Activated T-helper 2 cell treated with anti-CD3 and anti-CD28 coated beads, Interferon-gamma antibody, Interleukin-2, Interleukin-4, amounts not matched to agents 10 μg/mL and 5 μg/mL and 100 μg/mL, durations not matched to agents 14 hours and 24 hours and 36 hours (primary cell): ENCODE measurements at places on chromosomes 2 and 18.

DNA sequence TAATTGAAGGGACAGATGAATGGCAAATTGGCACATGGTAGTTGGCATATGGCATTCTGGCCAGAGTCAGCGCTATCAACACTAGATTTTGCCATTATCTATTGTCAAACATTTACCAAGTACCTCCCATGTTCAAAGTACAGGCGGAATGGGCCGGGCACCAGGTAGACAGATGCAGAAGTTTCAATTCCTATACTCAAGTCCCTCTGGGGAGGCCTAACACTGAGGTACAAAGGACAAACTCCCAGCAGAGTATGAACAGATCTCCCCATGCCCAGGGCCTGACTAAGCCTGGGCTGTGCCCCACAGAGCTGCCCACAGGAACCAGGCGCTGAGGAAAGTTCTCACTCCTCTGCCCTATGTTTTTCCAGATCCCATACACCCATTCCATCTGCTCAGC, 257.5 kb upstream of the KLHL29 start:
- no peak for DNase-seq

- DNase-seq, result no peak
Observed at GRCh38 chr2:192072778-192073177, 122.0 kb downstream of the TMEFF2 start.

GRCh38 chr2:207619764-207620203, 5.4 kb downstream of the METTL21A start:
- no peak for DNase-seq

DNA sequence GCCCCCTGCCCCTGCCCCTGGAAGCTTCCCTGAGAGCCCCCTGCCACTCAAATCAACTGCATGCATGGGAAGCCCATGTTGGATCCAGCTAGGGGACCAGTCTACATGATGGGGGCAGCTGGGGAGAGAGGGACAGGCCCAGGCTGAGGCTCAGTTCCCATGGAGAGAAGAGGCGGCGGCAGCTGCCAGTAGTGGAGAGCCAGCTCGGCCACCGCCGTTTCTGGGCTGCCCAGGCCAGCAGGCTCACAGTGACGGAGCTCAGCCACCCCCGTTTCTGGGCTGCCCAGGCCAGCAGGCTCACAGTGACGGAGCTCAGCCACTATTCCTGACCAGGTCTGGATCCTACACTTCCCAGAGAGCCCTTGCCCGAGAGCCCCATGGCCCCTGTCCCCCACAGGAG, 3.6 kb downstream of the MAB21L4 start:
- DNase-seq, result no peak

GRCh38 chr18:8052237-8052701, 485.2 kb downstream of the PTPRM start:
- no peak for DNase-seq

DNA sequence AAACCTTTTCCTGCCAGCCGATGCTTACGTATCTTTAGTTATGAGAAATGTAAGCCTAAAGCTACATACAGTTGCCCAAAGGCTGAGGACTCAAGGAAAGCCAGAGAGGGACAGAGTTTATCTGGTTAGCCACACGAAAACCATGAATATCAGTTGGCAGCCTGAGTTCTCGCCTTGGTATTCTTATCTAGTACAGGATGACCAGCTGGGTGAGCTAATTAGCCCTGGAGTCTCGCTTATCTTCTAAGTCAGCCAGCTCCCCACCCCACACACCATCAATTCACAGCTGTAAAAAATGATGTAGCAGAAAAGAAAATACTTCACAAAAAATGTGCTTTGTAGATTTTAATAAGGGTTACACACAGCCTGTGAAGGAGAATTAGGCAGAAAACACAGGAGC, 617.5 kb upstream of the SOX11 start:
- no peak for DNase-seq

GRCh38 chr2:64988420-64989125, 626 bp upstream of the SLC1A4 start:
- peak; percentile 80 for DNase-seq

- DNase-seq, result no peak
Observed at GRCh38 chr18:66342577-66342976, 261.3 kb downstream of the CDH19 start.

GRCh38 chr18:72412927-72413326, 131.2 kb downstream of the CBLN2 start:
- no peak for DNase-seq

DNA sequence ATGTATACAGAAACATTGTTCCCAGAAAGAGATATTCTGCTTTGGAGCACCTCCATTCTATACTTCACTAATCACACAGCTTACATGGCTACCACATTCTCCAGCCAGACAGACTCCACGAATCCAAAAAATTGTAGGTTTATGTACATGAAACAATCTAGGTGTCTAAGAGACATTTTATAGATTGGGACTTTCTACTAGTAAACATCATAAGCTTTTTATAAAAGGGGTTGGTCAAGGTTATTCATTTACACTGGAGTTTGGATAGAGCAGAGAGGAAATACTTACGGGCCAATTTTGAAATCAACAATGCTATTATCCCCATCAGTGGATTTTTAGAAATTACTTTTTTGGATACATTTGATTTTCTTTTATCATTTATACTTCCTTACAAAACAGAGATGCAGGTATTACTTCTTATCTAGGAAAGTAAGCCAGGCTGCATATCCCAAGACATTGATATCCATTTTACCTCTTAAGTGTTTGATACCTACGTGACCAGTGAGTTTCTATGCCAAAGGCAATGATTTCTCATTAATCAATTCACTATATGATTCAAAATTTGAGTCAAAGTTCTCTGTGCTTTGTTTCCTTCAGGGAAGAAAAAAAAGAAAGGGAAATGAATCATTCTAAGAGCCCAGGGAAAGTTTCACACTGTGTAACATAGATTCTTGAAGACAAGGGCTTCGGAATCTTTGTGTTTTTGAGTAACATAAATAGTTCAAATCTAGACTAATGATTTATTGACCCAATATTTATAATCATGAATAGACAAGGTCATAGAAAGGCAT, 140.5 kb downstream of the PTH2R start:
- no peak for DNase-seq

DNA sequence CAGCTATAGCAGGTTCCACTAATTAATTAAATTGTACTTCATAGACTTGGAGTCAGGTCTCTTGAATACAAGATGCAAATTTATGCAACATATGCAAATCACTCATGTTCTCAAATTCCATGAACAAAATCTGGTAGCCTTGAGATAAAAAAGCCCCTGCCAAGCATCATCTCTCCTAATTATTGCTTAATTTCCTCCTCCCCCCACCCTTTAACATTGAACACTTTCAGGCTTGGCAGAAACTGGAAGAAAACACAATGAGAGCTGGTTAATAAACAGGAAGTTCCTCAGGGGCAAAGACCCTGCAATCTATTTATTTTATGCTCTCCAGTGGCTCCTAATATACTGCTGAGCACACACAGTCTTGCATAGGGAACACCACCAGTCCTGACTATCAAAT, 35.6 kb upstream of the ACVR1 start:
- DNase-seq, result no peak

GRCh38 chr2:148615381-148615841, 29.1 kb upstream of the EPC2 start:
- DNase-seq, result no peak

- DNase-seq, result no peak
Observed at GRCh38 chr18:55083461-55083860, 124.2 kb upstream of the CCDC68 start.

- no peak for DNase-seq
Observed at GRCh38 chr18:49730951-49731391, 82.4 kb downstream of the ACAA2 start.

DNA sequence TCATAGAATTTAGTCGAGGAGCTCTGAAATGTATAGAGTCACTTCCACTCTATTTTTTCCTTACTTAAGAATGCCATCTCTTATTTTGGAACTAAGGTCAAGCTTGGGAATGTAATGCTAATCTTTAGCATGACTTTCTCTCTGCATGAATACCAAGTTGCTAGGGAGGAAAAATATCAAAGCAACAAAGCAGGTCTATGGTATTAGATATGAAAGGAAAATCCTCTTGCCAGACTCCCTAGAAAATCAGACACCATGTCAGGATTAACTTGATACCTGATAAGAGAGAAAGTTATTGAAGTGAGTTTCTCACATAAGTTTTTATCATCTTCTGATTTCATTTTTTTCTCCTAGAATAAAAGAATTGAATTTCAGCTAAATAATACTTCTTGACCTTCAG, 341.7 kb upstream of the ZNF804A start:
- DNase-seq, result no peak
